ENCODE measurements at places on chromosomes 5 and 9.

DNA sequence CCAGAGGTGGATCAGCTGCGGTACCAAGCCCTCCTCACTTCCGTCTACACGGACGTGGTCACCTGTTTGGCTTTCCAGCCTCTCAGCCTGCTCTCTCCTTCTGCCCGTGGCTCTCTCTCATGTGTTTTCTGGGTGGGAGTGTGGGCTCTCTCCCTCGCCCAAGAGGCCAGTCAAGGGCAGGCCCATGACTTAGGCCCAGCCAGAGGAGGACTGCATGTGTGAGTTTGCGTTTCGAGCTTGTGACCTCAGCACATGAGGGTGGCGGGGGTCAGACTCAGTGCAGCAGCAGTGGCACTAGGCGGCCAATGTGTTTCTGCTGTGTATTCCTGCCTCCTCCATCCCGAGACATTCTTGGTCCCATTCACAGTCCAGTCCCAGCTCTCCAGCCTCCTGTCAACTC, 82.5 kb upstream of the SMIM23 start:
- DNase-seq, result no peak

GRCh38 chr9:82972446-82972845, 90.5 kb downstream of the RASEF start:
- DNase-seq, result no peak

DNA sequence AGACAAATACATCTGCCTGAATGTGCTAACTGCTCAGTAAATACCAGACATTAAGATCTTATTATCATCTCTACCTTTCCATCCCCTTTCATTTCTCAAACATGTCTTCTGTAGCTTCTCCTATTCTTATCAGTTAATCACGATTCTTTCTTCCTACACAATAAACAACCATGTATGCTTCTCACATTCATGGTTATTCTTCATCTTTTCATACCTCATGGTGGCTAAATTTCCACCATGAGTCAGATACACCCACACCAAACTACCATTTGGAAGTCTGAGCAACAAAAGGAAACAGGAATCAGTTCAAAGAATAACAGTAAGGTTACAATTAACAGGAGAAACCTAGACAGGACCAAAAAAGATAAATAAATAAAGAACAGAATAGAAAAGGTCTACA, 7.7 kb downstream of the ZNF622 start:
- no peak for DNase-seq

GRCh38 chr5:119795768-119796167, 166.4 kb downstream of the FAM170A start:
- no peak for DNase-seq

DNA sequence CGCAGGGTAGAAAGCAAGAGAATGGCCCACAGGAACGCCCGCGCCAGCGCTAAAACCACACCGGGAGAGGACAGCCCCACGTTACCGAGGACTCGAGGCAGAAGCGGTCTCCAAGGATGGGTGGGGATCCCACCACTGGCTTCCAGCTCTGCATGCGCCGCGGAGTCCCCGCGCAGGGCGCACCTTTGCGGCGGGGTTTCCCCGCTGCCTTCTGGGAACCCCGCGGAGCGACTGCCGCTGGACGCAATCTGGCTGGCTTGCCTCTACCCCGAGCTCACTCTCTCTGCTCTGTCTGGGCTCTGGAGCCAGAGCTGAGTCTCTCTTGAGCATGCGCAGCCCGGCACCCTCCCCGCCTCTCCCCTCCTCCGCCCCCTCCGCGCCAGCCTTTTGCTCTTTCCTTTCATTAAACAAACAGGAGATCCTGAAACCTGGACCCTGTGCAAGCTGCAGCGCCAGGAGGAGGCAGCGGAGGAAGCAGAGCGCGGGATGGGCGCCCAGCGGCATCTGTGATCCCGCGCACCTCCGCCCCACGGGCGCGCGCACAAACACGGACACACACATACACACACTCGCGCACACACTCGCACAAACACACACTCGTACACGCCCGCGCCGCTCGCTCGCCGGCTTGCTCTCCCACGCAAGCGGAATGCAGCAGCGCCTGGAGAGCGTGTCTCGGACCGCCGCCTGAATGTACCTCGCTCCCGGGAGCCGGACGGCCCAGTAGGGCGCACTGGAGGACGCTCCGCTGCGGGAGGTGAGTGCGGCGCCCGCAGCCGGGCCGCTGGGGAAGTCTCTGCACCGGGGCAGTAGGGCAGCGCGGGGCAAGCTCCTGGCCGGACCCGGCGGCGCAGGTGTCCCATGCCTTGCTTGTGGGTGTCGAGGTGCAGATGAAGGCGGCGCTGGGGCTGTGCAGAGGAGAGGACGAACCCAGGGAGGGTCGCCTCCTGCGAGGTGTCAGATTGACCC, at the start of gene PLPPR1:
Gene PLPPR1 (plus strand): TSS at position 382 of the 969 bp plus-strand sequence.
- peak; percentile 82 for DNase-seq

DNA sequence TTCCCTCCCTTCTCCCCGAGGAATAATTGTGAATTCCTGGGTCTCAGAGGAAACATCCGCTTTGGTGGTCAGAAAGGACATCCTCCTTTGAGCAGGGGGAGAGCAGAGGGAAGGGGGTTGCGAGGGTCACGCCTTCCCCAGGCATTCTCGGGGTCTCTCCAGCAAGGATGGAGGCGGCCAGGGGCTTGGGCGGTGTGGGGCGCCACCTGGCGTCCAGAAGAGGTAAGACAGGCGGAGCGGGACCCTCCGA, 129.1 kb downstream of the KCNIP1 start:
- peak; percentile 29 for DNase-seq

GRCh38 chr9:95876595-95876994, 1.1 kb downstream of the ERCC6L2 start:
- no peak for DNase-seq
